Natural killer cell treated with Interleukin-12 subunit alpha and Interleukin-12 subunit beta and Interleukin-15 and Interleukin-18, amount 100 ng/mL, for 72 hours (primary cell): ENCODE measurements at places on chromosomes 6 and 20.

DNA sequence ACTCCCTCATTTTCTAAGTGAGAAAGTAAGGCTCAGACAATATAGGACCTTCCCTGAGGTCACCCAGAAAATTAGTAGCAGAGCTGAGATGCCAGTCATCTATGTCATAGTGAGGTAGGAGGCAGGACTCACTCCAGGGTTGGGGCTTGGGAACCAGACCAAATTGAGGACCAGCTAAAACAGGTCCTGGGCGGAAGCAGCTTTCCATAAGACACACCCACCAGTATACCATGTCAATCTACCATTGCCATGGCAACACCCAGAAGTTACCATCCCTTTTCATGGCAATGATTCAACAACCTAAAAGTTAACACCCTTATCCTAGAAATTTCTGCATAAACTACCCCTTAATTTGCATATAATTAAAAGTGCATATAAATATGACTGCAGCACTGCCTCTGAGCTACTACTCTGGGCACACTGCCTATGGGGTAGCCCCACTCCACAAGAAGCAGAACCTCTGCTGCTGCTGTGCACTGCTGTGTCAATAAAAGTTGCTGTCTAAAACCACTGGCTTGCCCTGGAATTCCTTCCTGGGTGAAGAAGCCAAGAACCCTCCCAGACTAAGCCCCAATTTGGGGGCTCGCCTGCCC is 30.3 kb upstream of the OCSTAMP start:
- no peaks in the 10 kb centered on the region for H3K36me3 ChIP-seq
- peaks cover 5% of the 10 kb centered on the region for H3K27me3 ChIP-seq
- H3K27ac ChIP-seq = no peak overlapping the region
- no peak for DNase-seq
- H3K4me3 ChIP-seq = no peak overlapping the region
- no peaks in the 10 kb centered on the region for H3K4me1 ChIP-seq

GRCh38 chr6:126020305-126021050 is 34.1 kb downstream of the TRMT11 start:
- DNase-seq = no peak
- H3K4me3 ChIP-seq = no peak overlapping the region
- H3K4me1 ChIP-seq = no peaks in the 10 kb centered on the region
- H3K27me3 ChIP-seq = no peaks in the 10 kb centered on the region

GRCh38 chr6:125923366-125923877 is 33.1 kb upstream of the HINT3 start:
- H3K4me3 ChIP-seq = no peak overlapping the region
- H3K27me3 ChIP-seq = no peaks in the 10 kb centered on the region
- peaks cover 38% of the 10 kb centered on the region for H3K36me3 ChIP-seq
- peak overlapping the region; percentile 10 for H3K27ac ChIP-seq
- H3K4me1 ChIP-seq = peaks cover 31% of the 10 kb centered on the region
- no peak for DNase-seq

DNA sequence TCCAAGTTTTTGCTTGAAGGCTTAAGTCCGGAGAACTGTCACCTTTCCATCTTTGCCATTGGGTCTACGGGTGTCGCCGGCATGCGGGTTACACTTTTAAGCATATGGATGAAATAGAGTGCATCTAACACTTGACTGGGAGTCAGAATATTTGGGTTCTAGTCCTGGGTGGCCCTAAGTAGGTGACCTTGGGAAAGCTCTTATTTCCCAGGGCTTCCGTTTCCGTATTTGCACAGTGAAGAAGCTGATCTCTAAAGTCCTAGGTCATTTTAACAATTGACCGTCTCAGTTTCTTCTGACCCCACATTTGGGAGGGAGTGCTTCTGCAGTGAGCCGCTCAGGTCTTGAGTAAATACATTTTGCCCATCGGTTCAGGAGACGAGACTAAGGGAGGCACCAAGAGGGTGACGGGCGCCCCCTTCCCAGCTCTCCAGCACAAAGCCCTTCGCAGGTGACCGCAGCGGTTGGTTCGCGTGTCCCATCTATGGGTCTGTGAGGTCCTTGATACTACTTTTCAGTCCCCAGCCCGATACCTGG is 651 bp upstream of the BLTP3A start:
- H3K27ac ChIP-seq = peak overlapping the region; percentile 90
- peak overlapping the region; percentile 97 for H3K4me3 ChIP-seq
- no peaks in the 10 kb centered on the region for H3K27me3 ChIP-seq
- H3K4me1 ChIP-seq = peaks cover 25% of the 10 kb centered on the region
- peaks cover 4% of the 10 kb centered on the region for H3K36me3 ChIP-seq
- no peak for DNase-seq
